ENCODE measurements at places on chromosomes 5 and 9. TPM values are rescaled to one million over a fixed set of nuclear protein-coding genes. Genes with fewer than 3 reads are reported as not detected.

The NSMF gene
- total RNA-seq: 20.7 TPM

The FOXD4L6 gene
- not detected for total RNA-seq

The TYRP1 gene
- 5.8 TPM for total RNA-seq

The LCP2 gene
- total RNA-seq: 82.9 TPM

The CCNI2 gene
- total RNA-seq: 1.1 TPM

The FCN2 gene
- not detected for total RNA-seq

The IRX4 gene
- not detected for total RNA-seq

The CTXN3 gene
- not detected for total RNA-seq

The GPR151 gene
- total RNA-seq: not detected

The PALM2AKAP2 gene
- total RNA-seq: 26.2 TPM

DNA sequence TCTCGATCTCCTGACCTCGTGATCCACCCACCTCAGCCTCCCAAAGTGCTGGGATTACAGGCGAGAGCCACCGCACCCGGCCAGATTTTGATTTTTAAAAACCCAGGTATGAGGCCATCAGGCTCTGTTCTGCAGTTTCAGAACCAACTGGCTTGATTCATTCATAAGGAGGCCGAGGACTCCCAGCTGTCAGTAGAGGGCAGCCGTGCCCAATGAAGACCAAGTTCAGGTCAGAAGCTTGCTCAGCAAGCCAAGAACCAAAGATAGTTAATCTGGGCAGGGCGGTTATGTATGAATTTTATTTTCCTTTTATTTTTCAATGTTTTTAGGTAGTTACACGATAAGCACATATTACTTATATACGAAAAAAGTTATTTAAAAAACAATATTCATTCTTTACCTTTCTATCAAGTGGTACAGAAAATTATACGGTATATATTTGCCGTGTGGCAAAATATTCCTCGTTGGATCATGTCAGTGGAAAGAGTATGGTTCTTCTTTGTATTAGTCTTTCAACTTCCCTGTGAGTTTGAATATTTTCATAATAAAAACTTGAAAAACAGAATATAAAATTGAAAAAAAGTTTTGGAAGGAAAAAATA, 18.0 kb downstream of the MGAT1 start:
- peak; percentile 82 for DNase-seq

DNA sequence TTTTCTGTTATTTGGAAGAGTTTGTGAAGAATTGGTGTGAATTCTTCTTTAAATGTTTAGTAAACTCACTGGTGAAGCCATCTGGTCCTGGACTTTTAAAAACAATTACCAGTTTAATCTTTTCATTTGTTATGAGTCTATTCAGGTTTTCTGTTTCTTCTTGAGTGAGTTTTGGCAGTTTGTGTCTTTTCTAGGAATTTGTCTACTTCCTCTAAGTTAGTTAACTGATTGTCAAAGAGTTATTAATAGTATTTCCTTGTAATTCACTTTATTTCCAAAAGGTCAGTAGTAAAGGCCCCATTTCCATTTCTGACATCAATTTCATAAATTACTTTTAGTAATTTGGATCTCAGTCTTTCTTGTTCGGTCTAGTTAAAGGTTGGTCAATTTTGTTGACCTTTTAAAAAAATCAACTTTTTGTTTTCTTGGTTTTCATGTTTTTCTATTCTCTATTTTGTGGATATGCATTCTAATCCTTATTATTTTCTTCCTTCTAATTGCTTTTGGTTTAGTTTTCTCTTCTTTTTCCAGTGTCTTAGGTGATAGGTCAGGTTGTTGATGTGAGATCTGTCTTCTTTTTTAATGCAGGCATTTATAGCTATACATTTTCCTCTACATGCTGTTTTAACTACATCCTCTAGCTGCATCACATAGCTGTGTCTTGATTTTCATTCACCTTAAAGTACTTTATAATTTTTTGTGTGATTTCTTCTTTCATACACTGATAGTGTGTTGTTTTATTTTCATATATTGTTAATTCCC, 7.3 kb upstream of the SMIM3 start:
- DNase-seq: no peak

DNA sequence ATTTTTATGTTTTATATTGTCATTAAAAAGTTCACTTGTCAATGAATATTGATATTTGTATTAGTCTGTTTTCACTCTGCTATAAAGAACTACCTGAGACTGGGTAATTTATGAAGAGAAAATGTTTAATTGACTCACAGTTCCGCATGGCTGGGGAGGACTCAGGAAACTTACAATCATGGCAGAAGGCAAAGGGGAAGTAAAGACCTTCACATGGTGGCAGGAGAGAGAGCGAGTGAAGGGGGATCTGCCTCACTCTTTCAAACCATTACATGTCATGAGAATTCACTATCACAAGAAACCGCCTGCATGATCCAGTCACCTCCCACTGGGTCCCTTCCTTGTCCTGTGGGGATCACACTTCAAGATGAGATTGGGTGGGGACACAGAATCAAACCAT, 27.4 kb downstream of the SRD5A1 start:
- no peak for DNase-seq

DNA sequence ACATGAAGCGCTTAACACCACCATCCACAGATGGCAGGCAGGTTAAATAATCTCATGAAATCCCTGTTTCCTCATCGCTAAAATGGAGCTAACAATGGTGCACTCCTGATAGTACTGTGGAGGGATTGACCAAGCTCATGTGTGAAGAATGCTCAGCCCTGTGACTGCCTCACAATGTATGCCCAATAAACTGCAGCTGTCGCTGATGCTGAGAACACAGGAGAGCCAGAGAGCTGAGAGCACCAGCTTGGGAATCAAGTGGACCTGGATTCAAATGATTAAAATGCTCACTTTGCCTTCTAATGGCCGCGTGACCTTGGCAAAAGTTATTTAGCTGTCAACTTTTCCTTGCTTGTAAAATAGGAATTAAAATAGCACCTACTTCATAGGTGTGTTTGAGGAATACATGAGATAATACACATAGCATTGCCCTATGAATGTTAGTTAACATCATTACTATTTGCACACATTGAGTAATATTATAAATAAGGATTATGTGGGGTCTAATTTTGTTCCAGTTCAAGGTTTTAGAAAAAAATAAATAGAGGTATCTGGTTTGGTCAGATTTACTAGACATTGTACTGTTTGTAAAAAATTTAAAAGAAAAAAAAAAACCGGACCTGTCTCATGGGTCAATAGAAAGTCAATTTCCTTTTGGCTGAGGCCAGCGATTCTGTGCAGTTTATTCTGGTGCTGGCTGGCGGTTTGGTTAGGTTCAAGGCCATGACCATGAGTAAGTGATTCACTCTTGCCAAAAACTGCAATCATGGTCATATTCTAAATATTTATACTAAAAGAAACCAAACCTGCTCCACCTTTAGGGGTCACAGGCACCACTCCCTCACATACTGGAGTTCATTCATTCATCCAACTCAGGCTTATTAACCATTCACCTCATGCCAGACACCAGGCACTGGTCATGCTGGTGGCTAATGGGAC, 101.3 kb downstream of the SH3TC2 start:
- no peak for DNase-seq

- no peak for DNase-seq
Observed at GRCh38 chr9:87259543-87260518, 237.8 kb upstream of the DAPK1 start.

- no peak for DNase-seq
Observed at GRCh38 chr5:159884917-159885620, 31.2 kb upstream of the ADRA1B start.

DNA sequence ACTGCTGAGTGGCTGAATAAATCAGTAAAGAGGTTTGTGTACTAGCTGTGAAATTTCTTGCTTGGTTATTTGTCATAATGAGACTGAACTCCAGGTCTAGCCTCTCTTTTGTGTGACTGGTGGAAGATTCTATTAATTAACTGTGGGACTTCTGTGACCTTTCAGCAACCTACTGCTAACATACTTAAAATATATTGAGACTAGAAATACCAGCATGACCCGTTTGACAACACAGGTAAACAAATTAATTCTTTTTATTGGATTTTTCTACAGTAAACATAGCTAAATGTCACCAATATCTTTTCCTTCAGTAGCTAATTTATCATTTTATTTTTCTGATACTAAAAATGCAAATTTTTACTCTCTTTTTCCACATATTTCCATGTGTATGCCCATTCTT, 390.4 kb upstream of the KCNN2 start:
- no peak for DNase-seq

DNA sequence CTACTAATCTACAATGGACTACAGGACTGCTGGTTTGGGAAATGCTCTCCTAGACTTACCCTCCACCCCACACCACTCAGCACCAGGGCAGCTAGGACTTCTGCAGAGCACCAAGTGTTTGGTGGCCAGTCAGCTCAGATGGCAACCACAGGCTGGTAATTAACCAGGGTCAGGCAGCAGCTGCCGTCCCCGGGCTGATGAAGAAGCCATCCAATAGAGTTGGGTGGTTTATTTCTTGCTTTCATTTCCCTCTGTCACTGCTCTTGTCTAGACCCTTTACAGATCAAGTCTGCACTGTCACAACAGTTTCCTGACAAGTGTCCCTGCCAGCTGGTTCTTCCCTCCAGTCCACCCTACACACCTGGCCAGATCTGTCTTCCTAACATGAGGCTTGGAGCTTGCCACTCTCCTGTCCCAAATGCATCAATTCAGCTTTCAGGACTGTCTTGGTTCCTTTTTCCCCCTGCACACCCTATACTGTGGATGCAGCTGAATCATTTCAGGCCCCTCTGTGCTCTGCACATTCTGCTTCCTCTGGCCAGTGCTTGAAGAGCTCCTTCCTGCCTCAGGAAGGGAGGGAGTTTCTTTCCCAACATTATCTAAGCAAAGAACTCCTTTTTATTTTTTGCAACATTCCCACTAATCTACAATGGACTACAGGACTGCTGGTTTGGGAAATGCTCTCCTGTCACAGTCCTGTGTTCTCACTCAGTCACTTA, 30.2 kb upstream of the HSPA9 start:
- no peak for DNase-seq

GRCh38 chr9:89814340-89815040, 209.7 kb downstream of the GADD45G start:
- no peak for DNase-seq

DNA sequence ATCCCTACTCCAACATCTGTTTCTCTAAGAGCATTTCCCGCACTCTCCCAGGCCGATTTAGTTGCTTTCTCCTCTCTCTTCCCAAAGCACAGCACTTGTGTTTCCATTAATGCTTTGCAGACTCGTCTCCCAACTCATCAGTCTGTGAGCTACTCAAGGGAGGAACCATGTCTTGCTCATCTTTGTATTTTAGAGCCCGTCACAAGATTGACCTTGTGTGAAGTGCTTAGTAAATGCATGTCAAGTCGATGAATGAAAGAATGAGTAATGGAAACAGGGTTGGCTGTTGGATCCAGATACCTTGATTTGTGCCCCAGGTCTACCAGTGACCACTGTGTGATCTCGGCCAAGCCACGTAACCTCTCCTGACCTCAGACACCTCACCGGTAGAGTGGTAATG, 99.3 kb downstream of the KLF4 start:
- DNase-seq: no peak

GRCh38 chr5:61631438-61631941, 299.4 kb downstream of the ZSWIM6 start:
- peak; percentile 50 for DNase-seq

DNA sequence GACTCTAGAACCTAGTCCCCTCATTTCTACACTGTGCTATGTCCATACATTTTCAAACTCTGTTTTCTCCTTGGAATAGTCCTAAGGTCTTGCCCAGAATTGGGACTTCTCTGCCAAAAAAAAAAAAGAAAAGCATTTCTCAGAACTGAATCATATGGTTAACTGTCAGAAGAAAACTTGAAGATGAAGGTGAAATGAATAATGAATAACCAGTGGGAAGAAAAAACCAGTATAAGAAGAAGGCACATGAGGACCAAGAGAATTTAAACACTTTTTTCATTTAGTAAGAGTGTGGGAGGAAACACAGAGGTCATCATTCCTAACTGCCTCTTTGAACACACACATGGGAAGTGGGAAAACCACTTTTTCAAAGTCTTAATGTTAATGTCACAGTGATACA, 197.7 kb downstream of the PRELID2 start:
- DNase-seq: no peak

GRCh38 chr5:130333089-130333488, 428.8 kb downstream of the CHSY3 start:
- DNase-seq: no peak

- DNase-seq: no peak
Observed at GRCh38 chr5:92749943-92750342, 831.1 kb downstream of the NR2F1-AS1 start.

DNA sequence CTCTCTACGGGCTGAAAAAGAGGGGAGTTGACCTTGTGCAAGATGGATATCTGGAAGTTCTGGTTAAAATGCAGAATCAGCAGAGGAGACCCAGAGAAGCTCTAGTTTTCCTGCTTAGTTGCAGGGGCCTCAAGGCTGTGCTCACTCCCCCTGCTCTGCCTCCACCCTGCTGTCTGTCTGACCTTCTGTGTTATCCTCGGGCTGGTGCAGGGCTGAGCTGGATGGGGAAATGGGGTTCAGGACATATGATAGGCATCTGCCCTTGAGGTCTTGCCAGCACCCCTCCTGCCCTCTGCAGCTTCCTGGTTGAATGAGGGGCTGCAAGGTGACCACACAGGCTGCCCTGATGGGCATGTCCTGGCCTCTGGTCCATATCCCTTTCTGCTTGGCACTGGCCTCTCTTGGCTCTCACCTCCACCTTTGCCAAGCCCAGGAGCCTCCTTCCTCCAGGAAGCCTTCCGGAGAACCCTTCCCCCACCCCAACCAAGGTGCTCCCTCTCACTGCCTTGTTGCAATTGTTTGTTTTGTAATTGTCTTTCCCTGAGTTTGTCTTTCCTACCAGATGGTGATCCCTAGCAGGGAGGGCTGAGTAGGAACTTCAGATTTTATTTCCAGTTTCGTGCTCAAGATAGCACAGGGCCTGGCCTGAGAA, 1.3 kb downstream of the TMEM268 start:
- no peak for DNase-seq

DNA sequence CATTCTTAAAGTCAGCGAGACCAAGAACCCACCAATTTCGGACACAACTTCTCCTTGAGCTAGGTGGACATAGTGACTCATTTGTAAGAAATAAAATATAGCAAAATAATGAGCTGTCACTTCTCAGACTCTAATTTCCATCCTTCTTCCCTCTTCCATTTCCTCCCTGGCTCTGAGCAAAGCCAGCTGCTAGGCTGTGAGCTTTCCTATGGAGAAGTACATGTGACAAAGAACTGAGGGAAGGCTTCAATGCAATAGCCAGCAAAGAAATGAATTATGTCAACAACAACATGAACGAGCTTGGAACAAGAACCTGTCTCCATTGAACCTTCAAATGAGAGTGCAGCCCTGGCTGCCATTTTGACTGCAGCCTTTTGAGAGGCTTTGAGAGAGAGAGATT, 25.9 kb upstream of the SELENOP start:
- no peak for DNase-seq

DNA sequence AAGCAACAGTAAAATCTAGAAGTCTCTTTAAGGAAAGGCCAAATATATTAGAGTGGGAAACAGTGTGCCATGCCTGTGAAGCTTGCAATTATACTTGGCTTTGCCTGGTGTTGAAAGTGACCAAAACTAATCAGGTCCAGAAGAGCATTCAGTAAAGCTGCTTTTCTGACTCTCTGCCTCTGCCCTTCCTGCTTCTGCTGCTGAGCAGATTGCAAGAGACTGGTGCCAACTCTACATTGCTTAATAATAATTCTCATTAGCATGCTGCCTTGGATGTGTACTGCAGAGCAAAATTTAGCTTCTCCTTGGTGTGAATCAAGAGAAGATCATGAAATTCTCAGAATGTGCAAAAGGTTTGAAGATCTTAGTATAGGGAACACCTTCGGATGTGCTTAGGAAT, 120.4 kb upstream of the RFX3 start:
- no peak for DNase-seq

- peak; percentile 89 for DNase-seq
Observed at GRCh38 chr5:172904643-172905345, 54.4 kb upstream of the RPL26L1 start.
